Jurkat, Clone E6-1 (cell line): ENCODE measurements at places on chromosomes 5 and 9.

DNA sequence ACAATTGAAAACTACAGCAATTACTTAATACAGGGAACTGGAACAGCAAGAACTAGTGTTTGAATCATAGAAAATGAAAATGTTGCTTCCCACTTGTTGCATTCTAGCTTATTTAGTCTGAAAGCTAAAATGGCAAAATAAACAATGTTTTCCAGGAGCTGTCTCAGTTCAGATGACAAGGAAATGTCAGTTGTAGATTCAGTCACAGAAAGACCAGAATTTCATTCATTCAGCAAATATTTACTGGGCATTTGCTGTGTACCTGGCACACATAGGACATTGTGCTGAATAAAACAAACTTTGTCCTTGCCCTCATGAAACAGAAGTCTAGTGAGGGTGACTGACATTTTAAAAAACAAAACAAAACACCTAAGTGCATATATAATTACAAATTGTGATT, 41.5 kb downstream of the GCNT4 start:
- no peak for DNase-seq

DNA sequence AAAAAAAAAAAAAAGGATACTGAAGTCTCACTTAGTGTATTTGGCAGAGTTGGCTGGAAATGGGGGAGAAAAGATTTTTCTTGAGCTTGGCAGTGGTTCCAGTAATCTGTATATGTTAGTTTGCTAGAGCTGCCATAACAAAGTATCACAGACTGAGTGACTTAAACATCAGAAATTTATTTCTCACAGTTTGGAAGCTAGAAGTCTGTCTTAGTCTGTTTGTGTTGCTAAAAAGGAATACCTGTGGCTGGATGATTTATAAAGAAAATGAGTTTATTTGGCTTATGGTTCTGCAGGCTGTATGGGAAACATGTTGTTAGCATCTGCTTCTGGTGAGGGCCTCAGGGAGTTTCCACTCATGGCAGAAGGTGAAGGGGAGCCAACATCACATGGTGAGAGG, 89.6 kb upstream of the CEP78 start:
- no peak for DNase-seq

GRCh38 chr5:95664204-95664786, 17.7 kb downstream of the RFESD start:
- peak; percentile 35 for DNase-seq

DNA sequence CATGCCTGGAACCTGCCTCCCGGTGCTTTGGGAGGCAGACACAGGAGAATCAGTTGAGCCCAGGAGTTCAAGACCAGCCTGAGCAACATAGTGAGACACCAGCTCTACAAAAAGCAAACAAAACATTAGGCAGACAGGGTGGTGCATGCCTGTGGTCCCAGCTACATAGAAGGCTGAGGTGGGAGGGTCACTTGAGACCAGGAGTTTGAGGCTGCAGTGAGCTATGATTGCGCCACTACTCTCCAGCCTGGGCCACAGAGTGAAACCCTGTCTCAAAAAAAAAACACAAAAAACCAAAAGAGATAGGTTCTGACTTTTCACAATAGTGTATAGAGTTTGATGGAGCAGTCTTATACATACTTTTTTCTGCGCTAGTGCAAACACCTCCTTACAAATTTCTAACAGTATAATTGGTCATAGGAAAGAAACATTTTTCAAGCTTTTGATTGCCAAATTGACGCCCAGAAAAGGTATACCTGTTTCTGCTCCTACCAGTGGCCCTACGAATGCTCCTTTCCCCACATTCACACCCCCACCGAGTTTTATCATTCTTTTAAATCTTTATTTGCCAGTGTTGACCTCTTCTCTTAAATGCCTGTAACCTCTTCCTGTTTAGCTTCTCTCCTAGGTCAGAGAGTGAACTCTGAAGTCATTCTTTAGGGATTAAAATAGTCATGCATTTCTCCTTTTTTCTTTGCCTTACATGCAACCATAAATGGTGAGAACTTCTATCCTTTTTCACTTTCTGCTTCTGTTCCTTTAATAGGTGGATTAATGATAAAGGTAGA, 7.5 kb downstream of the DOCK8 start:
- DNase-seq = no peak

GRCh38 chr9:120137186-120137840, 442.7 kb downstream of the CDK5RAP2 start:
- DNase-seq = no peak

- no peak for DNase-seq
These were observed 7.2 kb downstream of the AQP3 start for GRCh38 chr9:33440204-33440603.

DNA sequence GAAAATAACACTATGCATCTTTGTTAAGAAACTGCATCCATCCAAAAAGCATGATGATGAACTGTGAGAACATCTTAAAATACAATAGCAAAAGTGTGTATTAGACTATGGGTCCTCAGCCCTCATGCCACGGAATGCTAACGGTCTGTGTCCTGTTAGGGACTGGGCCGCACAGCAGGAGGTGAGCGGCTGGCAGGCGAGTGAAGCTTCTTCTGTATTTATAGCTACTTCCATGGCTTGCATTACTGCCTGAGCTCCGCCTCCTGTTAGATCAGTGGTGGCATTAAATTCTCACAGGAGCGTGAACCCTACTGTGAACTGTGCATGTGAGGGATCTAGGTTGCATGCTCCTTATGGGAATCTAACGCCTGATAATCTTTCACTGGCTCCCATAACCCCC, 129.8 kb downstream of the NXNL2 start:
- DNase-seq = no peak

GRCh38 chr5:87127956-87128687, 139.6 kb upstream of the RASA1 start:
- no peak for DNase-seq

DNA sequence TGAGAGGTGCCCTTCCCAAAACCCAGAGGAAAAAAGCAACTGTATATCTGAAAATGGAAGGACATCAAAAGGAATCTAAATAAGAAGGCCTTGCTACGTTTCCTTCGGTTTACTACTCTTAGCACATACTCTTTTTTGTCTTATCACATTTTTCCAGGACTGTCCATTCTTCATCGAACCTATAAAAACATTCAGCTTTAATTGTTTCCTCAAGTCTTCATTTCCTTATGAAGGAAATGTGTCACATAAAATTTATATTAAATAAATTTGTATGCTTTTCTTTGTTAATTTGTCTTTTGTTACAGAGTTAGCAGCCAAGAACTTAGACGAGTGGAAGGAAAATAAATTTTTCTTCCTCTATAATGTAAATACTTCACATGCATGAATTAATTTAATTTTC, 255.0 kb downstream of the BNC2 start:
- DNase-seq = no peak

DNA sequence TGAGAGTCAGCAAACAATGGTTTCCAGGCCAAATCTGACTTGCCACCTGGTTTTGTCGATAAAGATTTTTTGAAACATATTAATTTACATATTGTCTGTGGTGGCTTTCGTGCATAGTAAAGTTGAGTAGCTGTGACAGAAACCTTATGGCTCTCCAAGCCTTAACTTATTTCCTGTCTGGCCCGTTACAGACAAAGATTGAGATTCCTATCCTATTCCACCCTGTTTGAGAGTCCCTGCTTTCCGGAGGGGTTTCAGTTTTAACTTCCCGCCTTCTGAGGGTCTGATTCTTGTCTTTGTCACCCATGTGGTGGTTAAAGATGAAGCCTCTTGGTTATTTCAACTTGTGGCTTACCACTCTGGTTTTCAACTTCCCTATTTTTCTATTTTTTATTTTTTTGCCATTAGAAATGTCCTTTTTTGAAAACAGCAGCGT, 11.4 kb downstream of the OTULIN start:
- DNase-seq = peak; percentile 59
